ENCODE measurements at places on chromosomes 2 and 18.

GRCh38 chr18:10482985-10483949, 28.8 kb downstream of the APCDD1 start:
- no peak for DNase-seq

DNA sequence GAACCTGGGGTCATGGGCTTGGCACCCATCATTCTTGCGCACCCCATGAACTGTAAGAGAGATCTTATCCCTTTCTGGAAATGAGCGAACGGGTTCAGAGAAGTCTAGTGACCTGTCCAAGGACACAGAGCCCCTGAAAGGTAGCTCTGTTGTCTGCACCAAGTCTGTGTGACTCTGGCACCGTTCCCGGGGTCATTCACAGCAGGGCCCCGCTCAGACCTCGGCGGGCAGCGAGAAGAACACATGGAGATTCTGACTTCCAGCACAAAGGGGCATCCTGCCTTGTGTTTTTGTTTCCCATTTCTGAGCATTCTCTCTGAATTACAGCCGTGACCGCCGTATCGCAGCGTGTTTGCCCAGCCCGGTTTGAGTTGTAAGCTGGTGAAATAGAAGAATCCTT, 231.7 kb downstream of the KLHL29 start:
- no peak for DNase-seq

GRCh38 chr2:47504174-47504810, 101.3 kb downstream of the MSH2 start:
- DNase-seq, result no peak

DNA sequence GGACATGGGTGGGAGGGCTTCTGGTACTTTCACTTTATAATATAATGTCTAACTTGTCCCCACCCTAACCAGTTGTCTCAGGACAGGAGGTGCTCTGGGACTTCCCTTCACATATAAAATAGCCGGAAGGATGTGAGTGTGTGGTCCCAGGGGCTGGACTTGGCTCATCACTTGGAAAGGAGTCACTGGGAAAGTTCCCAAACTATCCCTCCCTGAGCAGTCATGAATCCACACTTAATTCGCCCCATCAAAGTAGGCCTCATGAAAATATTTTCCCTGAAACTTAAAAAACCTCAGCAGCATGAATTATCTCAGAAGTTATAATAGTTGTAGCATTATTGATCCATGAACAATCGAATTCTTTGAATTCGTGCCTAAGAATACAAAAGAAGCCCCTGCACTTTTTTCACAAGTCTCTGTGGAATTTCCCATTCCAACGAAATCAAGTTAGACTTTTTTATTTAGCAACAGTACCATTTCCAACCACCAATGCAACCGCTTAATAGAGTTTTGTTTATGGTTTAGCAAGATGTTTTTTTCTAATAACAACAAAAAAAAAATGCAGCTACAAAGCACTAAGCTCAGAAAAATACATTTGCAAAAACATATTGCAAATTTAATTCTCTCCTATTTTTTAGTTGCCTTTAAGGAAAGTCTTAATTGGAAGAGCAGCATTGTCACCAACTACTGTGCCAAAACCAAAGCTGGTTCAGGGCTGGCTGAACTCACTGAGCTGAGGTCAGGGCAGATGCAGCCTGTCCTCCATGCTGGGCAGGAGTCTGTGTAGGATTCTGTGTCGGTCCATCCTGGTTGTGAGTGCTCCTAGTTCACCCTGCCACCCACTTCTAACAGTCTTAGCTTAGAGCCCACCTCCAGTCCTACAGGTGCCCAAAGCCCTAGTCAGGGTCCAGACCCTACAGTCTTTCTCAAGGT, 68.8 kb upstream of the SPTBN1 start:
- DNase-seq, result peak; percentile 78

DNA sequence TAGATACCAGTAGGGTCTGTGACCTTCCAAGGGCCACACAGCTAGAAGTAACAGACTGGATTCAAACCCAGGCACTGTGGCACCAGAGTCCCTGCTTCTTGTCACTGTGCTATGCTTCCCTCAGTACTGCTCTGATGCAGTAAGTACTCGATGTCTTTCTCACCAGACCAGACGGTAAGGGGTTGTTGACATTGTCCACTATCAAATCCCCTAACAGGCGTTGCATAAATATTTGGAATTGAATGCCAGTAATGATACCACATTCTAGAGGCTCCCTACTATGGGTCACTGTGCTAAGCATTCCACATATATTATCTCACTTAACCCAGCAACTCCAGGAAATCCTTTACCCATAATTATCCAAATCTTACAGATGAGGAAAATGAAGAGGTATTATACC, 223.1 kb downstream of the C1D start:
- DNase-seq, result no peak

GRCh38 chr2:137467246-137467862, 496.9 kb upstream of the HNMT start:
- no peak for DNase-seq

DNA sequence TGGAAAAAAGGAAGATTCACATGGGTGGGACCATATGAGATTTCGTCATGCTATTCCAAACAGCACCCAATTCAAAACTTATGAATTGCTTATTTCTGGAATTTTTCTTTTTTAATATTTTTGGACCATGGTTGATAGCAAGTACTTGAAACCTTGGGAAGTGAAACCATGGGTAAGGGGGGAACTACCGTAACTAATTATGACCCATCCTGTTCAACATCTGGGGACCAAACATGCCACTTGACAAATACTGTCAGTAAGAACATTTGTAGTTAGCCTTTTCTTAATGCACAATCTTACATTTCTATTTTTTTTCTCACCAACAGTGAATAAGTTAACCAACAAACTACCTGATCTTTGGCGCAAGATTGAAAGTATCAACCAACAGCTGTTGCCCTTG, 105.7 kb upstream of the TTC39C start:
- DNase-seq, result no peak

DNA sequence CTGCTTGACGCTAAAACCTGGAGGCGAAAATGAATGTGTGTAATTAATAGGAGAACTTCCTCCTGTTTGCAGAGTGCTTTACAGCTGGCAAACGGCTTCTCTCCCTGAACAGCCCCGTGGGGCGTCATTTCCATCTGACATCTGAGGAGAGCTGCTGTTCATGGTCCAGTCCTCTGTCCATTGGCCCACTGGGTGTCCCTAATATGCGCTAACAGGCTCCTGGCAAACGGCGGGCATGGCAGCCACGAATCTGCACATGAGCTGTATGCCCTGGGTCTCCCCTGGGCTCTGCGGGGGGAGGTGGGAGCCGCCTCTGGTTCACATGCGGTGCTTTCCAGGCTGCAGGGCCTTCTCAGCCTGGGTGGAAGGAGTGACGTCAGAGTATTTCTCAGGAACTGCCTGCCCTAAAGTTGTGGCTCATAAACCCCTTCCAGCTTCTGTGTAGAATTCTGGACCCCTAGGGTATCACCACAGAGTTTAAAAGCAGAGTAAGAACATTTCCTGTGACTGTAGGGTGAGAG, 73.2 kb downstream of the LRRFIP1 start:
- DNase-seq, result peak; percentile 72

DNA sequence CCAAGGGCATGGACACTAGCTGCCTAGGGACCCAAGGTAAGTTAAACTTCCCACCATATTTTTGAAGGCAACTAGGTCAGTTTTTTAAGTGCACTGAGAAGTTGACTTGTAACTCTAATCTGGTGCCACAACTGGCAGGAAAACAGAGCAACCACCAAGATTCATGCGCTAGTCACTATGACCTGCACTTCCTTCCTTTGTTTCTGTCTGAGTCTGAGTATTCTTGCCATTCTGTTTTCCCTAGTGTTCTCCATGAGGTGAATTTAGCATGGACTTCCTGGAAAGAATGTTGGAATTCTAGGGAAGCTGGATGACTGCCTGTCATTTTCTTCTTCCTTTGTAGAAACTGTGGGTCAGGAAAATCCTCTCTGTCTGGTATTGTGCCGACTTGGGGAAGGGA, 249.0 kb downstream of the GALNT13 start:
- DNase-seq, result no peak

DNA sequence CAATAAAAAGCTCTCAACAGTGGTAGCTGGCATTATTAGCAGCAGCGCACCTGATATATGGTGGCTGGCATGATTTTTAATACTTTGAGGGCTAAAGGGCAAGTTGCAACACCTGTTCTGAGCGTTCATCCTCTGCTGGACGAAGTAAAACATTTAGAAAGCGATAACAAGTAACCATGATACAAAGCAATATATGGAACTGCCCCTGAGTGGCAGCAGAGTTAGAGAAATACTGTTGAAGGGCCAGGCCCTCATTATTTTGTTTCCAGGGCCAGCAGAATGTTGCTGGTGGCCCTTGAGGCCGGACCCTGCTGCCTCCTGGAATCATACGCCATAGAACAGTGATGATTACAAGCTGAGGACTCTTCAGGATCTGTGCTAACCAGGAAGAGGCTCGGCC, 47.8 kb downstream of the ARHGEF4 start:
- DNase-seq, result no peak

DNA sequence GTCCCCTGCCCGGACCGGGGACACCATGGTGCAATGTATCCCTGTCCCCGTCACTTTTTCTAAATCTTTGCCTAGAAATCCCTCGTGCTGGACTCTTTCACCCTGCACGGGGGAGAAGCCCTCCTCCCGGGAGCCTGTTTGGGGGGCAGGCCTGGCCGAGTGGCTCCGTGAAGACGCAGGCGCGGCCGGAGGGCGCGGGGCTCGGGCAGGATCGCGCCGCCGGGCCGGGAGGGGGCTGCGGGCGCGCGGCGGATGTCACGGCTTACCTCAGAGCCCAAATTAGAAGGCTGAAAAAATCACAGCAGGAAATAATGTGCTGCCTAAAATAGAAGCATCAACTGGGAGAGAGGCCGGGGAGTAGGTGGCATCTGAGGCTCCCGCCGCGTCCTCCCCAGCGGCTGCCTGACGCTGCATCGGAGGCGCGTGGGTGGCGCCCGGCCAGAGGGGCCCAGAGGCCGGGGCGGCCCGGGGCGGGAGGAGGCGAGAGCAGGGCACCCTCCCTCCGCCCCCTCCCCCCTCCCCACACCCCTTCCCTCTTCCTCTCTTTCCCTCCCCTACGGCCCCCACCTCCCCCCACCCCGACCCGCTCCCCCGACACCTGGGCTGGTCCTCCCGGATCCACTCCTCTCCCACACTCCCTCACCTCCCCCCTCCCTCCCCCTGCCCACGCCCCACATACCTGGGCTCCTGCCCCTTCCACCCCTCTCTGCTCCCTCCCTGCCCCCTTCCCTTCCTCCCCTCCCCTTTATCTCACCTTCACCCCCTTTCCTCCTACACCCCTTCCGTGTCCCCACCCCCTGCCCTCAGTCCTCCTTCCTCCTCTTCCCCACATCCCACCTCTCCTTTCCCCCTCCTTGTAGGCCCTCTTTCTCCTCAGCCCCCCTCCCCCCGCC, 51.9 kb downstream of the SLC4A1AP start:
- no peak for DNase-seq

DNA sequence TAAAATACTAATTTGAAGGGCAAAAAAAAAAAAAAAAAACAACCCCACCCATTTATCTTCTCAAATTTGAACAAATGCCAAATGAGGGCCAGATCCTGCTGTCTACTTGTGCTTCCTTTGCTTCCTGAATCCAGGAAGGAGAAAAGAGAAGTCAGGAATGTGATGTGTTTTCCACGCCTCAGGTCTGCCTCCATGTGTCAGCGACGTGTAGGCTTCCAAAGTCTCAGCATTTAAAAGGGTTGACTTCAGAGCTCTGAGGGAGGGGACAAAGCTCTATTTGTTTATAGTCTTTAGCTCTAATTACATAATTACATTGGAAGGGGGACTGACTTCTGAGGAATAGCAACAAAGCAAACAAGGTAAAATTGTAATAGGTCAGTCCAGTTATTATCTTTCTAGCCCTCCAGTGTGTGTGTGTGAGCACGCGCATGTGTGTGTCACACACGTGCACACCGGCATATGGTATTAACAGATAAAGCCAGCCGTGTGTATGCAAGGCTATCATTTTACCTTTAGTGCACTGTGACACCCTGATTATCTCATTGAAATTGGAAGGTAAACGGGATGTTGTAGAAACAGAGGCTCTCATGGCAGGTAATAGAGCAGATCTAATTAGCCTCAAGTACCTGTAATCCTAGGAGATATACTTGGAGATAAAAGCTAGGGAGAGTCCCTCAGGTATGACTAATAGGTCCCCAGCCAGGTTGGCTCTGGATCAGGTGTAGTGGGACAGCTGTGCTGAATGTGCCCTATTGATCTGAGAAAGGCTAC, 911.4 kb upstream of the ZEB2 start:
- no peak for DNase-seq

- DNase-seq, result no peak
Observed at GRCh38 chr18:75268364-75268646, 57.7 kb downstream of the TSHZ1 start.

GRCh38 chr2:189372688-189373257, 68.5 kb upstream of the WDR75 start:
- no peak for DNase-seq

DNA sequence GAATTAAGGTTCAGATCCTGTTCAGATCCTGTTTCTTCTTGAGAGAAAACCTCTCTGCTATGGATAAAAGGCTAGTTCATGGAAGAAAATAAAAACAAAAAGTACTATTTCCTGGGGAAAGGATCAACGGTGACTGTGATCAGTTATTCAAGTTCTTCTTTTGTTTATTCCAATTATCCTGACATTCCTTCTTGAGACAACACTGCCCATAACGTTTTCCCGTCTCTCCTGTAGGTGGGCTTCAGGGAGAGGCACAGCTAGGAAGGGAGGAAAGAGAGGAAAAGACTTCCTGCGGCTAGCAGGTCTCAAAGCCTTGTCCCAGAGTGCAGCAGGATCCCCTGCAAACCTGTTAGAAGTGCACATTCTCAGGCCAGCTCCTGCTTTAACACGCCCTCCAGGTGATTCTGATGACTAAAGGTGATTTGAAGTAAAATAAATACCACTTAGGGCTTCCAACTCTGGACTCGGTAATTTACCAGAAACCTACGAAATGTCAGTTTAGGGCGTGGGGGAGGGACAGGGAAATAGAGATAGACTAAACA, 4.5 kb upstream of the FHL2 start:
- no peak for DNase-seq

- DNase-seq, result no peak
Observed at GRCh38 chr2:97785818-97786217, 72.4 kb downstream of the ZAP70 start.

DNA sequence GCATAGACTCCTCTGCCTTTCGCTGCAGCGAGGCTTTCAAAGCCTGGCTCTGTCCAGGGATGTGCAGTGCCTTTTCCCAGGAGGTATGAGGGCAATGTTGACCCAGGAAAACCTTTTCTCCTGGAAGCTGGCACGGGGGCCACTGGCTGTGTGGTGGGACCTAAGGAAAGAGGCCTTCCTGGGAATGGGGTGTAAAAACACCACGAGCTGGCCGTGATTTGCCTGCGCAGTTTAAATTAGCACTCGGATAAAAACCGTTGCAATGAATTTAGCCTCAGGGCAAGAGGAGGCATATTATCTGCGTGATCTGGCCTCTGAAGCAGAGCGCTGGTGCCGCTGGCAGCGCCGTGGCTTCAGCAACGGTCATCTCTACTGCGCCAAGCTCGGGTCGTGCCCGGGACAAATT, 3.0 kb downstream of the OSR1 start:
- DNase-seq, result no peak

All from fibroblast of skin of left quadriceps (primary cell).